Central memory CD4-positive, alpha-beta T cell (primary cell): ENCODE measurements at places on chromosomes 5 and 9.

GRCh38 chr5:148336704-148337435 is 1.5 kb downstream of the SPINK9 start:
- DNase-seq = no peak

GRCh38 chr5:151480384-151481293 is 33.2 kb downstream of the SLC36A1 start:
- no peak for DNase-seq

- DNase-seq = no peak
Measured at GRCh38 chr5:72917371-72917776, 38.5 kb upstream of the FCHO2 start.

DNA sequence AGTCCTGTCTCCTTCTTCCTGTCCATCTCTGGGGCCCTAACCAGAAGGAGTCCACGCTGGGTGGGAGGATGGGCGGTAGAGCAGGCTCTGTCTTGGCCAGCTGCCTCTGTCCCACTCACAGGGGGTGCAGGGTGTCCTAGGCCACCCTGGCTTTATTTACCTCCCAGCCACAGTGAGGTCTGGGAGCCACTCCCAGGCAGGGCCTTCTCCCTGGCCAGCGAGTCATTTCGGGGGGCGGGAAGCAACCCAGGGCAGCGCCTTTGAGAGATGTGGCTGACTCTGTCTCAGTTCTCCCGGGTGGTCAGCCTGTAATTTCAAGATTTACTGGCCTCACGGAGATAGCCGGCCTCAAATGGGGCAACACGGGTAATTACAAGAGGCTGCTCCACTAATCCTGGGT is 67.4 kb upstream of the PTCH1 start:
- no peak for DNase-seq

- DNase-seq = no peak
Measured at GRCh38 chr5:135264451-135265440, 134.3 kb downstream of the MACROH2A1 start.

DNA sequence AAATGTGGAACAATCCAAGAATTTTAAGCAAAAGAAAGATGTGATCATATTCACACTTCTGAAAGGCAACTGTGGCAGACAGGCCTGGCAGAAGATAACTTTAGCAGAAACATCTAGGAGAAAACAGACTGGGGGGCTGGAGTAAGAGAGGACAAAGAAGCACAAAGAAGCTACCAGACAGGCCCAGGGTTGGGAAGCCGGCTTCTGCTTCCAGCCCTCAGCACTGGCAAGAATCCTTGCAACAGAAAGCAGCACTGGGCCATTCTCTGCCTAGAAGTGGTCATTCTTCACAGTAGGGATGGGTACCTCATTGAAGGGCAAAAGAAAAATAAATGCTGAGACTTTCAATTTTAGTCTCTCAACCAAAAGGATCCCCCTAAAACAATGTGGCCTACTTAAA is 49.6 kb downstream of the EFNA5 start:
- no peak for DNase-seq
